ENCODE measurements at places on chromosomes 5 and 9.

GRCh38 chr9:80948066-80948465 is 741.3 kb downstream of the TLE1 start:
- DNase-seq: no peak

- no peak for DNase-seq
These were observed 132.6 kb downstream of the MRPL36 start for GRCh38 chr5:1666812-1667588.

DNA sequence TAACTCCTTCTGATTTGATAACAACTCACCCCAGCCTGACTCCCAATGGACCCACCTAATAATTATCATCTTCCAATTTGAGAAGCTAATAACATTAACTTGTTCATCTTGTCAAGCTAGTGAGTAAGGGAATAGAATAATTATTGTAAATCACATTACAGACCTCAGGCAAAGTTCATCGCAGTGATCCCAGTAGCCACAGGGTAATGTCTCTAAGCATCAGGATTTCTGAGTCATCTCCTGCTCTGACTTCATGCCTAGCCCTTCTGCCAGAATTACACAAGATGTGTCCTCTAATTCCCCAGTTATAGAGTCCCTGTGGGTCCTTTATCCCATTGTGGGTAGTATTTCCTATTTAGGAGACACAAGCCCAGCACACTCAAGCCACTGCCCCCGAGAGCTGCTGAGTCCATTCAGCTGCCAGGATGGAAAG is 365.7 kb downstream of the DEPDC1B start:
- DNase-seq: no peak

GRCh38 chr5:77960305-77960704 is 184.2 kb upstream of the TBCA start:
- no peak for DNase-seq

DNA sequence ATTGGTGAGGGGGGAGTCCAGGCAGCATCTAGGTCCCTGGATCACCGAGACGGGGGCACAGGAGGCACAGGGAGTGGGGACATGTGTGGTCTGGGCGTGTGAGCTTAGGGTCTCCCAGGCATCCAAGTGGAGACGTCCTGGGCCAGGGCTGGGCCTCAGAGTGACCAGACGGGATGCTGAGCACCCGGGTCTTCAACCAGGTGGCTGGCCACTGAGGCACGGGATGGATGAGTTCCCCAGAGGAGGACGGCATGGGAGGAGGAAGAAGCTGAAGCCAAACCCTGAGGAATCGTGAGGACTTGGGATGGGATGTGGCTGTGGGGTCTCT is 88.0 kb downstream of the LMX1B start:
- no peak for DNase-seq

- DNase-seq: no peak
These were observed 469.8 kb upstream of the WWC1 start for GRCh38 chr5:167821669-167822068.

DNA sequence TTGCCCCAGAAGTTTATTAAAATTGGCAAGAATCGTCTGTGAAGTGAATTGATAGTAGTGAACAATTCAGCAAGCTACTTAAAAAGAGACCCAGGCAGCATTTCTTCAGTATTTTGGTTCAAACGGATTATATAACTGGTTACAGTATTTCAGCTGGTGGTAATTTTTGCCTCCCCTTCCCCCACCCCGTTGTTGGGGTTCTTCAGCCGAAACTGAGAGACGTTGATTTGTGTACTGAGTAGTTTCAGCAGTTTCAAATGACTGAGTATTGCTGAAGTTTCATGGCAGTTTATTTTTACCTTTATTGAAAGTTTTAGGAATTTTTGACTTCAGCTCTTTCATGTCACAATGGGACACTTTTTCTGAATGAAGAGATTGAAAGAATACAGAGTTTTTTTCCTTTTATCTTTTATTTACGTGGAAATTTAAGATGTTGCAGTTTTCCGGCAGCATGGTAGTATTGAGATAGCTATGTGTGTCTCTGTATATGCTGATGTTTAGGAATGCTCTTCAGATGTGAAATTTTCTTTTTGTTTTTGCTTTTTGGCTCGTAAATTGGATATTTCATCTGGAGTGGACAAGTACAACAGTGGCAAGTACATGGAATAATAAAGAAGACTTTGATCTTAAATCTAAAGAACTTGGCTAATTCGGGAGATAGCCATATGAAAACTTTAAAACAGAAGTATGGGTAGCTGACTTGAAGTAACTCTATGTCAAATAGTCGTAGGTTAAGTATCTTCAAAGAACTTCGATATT is 1.9 kb downstream of the GPBP1 start:
- peak; percentile 14 for DNase-seq

- DNase-seq: no peak
These were observed 112.7 kb upstream of the SLC24A2 start for GRCh38 chr9:19901586-19901985.

DNA sequence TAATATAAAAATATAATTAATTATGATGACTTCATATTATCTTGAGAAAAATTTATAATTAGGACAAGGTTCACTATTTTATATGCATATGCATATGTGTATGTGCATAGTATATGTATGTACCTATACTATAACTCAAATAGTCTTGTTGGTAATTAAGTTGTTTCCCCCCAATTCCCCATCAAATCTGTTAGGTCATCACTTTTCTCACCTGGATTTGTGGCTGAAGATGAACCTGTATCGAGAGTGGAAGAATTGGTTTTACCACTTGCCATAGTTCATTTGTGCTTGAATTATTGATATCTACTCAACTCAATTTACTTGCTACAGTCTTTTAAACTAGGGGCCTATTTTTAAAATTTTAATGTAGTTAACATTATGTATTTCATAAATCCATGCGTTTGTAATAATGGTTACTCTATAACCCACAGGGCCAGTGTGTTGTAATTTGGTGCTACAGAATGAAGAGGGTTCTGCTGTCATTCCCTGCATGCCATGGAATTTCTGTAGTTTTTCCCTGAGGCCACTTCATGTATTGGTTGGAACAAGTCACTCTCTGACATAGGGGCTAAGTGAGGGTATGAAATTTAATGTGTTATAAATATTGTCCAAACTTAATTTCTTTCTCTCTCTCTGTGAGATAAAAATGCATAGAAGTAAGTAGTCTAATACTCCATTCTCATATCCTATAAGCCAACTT is 74.9 kb downstream of the TAF11L14 start:
- DNase-seq: no peak
